Activated T-helper 2 cell treated with anti-CD3 and anti-CD28 coated beads, Interferon-gamma antibody, Interleukin-2, Interleukin-4, amounts not matched to agents 10 μg/mL and 5 μg/mL and 100 μg/mL, durations not matched to agents 14 hours and 24 hours and 36 hours (primary cell): ENCODE measurements at places on chromosomes 4 and X.

DNA sequence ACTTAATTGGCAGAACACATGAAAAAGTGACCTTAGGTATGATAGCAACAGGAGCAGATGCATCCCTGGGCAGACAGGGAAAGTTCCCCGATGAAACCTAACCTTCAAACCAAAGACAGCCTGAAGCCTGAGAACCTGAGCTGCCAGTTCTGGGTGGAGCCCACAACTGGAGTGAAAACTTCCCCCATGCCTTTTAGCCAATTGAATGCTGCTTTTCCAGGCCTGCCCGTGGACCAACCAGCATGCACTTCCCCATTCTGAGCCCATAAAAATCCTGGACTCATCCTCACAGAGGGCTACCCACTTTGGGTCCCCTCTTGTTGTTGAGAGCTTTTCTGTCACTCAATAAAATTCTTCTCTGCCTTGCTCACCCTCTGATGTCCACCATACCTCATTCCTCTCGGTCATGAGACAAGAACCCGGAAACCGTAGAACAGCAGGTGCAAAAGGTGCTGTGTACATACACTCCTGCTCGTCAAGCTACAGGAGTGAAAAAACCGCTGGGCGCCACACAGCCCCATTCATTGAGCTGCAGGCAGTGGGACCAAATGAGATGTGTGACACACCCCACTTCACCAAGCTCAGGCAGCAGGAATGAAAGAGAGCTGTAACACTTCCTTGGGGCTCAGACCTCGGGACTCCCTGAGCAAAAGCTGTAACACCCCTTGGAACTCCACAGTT, 13.9 kb upstream of the SLC7A11 start:
- no peak for DNase-seq

DNA sequence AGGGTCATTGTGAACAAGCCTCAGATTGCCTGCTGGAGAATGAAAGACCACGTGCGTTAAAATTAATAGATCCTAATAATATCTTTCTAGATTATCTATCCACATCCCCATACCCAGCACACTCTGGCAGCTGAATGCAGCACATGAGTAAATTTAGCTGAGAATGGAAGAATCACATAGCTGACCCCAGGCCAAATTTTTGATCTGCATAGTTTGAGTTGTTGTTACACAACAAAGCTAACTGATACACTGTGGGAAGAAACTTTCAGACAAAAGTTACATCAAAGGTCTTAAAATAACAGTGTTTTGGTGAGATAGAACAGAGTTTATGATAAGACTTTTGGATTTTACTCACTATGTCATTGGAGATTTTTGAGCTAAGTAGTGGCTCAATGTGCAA, 72.4 kb upstream of the ANXA10 start:
- no peak for DNase-seq

- no peak for DNase-seq
These were observed 882.2 kb downstream of the STIM2 start for GRCh38 chr4:27742816-27743215.

- no peak for DNase-seq
These were observed 640 bp downstream of the BANK1 start for GRCh38 chr4:101791182-101791558.

GRCh38 chr4:22129454-22130029, 181.0 kb upstream of the KCNIP4 start:
- DNase-seq = peak; percentile 10

GRCh38 chrX:2714551-2714950, 23.5 kb downstream of the CD99 start:
- DNase-seq = no peak

DNA sequence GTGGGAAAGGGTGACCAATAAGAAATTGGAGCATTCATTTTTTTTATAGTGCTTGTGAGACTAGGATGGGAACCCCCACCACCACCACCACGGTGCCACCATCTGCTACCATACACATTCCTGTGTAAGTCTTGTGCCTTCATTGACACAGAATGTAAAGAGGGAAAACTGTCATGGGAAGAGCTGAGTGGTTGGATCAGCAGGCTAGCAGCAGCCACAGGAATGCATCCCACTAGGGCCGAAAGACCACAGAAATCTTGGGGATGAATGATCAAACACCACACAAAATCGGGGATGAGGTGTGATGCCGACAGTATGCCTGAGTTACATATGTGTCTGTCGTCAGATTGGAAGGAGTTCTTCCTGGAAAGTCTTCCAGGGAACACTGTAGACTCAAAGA, 69.2 kb downstream of the SRPX start:
- no peak for DNase-seq

DNA sequence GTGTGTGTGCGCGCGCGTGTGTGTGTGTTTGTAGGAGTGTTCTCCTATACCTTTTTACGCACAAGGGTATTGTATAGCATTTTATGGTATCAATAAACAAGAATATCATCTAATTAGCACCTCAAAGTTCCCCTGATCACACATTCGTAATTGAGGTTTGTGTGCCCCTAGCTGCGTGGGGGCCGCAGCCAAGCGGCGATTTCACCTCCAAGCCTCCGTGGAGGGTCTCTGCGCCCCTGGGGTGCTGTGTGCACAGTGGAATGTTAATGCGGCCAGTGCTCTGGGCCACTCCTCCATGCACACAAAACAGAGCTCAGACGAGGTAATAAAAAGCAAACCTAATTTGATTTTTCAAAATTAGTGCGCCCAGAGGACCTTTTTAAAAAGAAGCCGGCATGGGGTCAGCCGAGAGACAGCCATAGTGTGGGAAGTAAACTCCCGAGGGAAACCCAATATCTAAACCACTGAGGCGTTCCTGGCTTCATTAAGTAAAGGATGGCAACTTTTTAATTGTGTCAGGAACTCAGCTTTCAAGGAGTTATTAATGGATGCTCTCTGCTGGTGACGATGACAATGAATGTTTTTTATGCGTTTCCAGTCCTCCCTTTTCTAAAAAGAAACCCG, 110.6 kb downstream of the SORCS2 start:
- DNase-seq = no peak

DNA sequence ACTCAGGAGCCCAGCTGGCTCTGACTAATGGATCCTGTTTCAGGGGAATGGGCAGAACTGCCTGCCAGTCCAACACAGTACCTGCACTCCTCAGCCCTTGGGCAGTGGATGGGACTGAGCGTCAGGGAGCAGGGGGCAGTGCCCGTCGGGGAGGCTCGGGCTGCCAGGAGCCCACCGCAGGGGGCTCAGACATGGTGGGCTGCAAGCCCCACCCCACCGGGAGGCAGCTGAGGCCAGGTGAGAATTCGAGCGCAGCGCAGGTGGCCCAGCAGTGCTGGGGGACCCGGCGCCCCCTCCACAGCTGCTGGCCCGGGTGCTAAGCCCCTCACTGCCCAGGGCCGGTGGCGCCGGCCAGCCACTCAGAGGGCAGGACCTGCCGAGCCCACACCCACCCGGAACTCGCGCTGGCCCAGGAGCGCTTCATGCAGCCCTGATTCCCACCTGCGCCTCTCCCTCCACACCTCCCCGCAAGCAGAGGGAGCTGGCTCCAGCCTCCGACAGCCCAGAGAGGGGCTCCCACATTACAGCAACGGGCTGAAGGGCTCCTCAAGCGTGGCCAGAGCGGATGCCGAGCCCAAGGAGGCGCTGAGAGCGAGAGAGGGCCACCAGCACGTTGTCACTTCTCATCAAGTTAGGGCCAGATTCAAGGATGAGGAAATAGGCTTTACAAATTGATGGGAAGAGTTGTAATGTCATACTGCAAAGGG, 668.8 kb downstream of the GALNTL6 start:
- no peak for DNase-seq

GRCh38 chr4:15349531-15349935, 78.3 kb upstream of the C1QTNF7 start:
- no peak for DNase-seq

DNA sequence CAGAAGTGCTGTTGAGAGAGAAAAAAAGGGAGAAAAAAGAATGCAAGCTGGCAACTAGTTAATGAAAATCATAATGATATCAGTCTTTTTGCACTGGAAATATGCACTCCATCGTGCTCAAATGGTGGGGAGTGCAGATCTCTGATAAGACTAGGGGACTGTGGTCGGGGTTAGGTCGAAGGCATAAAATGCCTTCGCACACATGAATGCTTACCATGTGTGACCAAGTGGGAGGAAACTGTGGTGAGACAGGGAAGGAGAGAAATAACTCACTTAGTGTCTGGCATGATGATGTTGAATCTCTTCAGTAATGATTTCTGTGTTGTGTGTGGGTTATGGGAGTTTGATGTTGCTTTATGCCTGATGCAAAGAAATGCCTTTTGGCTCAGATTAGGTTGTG, 358.9 kb downstream of the FBXO8 start:
- DNase-seq = no peak

GRCh38 chr4:166594326-166594946, 639.9 kb downstream of the SPOCK3 start:
- DNase-seq = no peak
